ENCODE measurements at places on chromosomes 5 and 9.

- no peak for DNase-seq
Observed at GRCh38 chr9:89563571-89564345, 41.1 kb upstream of the GADD45G start.

DNA sequence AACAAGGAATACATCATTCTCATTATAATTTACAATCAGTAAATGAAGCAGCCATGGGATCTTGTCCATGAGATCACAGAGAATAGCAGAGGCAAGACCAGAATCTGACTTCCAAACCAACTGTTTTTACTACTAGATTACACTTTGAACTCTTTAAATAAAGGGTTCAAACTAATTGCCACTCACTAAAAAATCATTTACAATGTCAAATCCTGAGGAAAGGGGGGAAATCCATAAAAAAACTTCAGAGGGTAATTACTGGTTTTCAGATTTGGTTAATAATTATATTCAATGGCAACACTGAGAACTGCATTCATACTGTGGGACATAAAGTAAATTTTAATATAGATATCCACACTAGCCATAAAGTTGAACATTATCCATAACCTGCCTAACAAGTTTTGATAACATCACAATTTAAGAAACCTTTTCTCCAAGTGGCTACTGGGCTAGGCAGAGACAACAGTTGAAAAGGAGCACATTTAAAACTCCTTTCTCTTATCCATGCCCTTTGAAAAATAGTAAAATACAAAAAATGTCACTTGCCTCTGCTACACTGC lies 15.9 kb downstream of the PLPP1 start:
- no peak for DNase-seq

DNA sequence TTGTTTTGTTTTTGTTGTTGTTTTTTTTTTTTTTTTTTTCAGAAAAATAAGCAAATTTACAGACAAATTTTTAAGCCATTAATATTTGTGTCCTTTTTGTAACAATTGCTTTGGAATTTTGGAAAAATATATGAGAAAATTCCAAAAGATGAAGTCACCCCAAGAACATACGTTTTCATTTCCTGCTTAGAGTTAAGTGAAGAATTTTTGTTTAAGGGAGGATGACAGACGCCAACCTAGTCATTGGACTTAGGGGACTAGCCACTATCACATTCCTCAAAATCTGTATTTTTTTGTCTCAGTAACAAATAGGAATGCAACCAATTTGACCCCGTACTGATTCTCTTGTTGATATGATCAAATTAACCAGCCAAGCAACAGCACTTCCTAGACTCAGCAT lies 433.9 kb upstream of the SLC30A5 start:
- no peak for DNase-seq

DNA sequence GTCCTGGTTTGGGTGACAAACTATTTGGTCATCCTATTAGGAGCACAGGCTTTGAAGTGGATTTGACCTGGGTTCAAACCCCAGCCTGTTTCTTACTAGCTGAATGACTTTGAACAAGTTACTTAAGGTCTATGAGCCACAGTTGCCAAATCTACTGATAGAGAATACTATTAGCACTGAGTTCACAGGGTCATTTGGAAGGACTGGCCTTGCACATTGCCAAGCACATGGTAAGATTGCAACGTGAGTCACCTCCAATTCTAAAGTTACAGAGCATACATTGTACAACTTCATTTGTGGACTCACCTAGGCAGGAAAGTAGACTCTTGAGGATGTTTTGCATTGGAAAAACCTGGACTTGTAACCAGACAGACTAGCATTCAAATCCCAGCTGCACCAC lies 38.9 kb downstream of the MFAP3 start:
- no peak for DNase-seq

DNA sequence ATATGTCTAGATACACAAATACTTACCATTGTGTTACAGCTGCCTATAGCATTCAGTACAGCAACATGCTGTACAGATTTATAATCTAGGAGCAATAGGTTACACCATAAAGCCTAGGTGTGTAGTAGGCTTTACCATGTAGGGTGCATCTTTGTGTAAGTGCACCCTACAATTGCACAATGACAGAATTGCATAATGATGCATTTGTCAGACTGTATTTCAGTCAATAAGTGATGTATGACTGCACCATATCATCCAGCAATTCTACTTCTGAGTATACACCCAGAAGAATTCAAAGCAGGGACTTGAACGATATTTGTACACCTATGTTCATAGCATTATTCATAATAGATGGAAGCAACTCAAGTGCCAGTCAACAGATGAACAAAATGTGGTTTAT lies 100.4 kb upstream of the SLC44A1 start:
- DNase-seq, result no peak

All from activated CD4-positive, alpha-beta T cell treated with anti-CD3 and anti-CD28 coated beads, Interleukin-2, amount 50 U/mL, for 48 hours (primary cell).